ENCODE measurements at places on chromosomes 7 and 10.

- DNase-seq: no peak
Measured at GRCh38 chr7:141590666-141591065, 39.5 kb downstream of the AGK start.

DNA sequence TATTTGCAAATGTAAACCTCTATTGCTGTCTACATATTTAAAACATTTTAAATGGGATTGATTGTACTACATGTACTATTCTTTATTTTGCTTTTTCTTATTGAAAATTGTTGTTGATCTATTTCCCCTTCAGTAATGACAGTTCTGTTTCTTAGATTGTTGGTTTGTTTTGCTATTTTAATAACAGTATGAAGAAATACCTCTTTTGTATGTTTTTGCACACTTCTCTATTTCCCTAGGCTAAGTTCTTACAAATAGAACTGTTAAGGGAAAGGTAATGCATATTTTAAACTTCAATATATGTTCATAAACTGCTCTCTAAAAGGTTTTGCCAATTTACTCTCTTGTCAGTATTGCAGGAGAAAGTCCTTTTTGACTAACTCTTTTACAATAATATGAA is 195.0 kb upstream of the PRPS1L1 start:
- no peak for DNase-seq

DNA sequence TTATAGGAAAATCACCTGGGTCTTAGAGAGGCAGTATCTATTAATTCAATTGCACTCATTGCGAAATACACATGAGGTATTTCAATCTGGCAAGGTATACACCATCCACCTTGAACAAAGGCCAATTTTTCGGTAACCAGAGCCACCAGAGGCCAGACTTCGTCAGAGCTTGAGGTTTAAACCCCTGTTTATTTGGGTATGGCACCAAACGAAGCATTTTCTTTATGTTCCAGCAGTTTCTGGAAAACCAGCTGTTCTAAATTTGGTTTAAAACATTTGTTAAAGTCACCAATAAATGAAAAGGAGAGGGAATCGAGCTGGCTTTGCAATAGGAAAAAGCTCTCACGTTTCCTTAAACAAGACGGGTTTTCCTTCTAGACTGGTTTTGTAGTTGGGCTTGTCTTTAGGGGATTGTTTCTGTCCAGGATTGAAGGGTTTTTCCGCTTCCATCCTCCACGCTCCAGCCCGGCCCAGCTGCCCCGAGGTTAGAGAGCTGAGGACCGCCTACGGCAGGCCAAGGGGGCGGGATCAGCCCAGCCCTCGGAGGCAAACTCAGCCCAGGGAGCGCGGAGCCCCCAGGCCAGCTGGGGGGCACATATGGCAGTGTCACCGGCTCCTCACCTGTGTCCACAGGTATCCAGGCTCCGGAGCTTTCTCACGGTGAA is 539.4 kb upstream of the MGMT start:
- DNase-seq: no peak

GRCh38 chr10:15815242-15815885 is 44.9 kb downstream of the MINDY3 start:
- no peak for DNase-seq

DNA sequence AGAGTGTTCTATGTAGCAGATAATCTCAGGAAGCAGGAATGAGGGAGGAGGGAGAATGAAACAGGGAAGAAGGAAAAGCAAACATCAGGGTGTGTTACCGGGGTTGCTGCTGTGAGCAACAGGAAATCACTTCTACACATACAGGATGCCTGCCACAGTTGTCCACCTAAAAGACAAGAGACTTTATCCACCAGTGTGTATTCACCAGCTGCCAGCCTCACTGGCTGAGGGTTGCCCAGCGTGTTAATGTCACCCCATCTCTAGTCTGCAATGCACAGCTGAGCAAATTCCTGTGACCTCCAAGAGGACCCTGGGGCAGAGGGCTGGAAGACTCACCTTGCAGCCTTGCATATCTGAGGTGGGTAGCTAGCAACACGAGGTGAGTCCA is 183.7 kb downstream of the GPAM start:
- DNase-seq: no peak

GRCh38 chr10:50618624-50619023 is 5.1 kb downstream of the SGMS1 start:
- no peak for DNase-seq

- DNase-seq: no peak
Measured at GRCh38 chr10:126851414-126852108, 53.7 kb upstream of the DOCK1 start.

DNA sequence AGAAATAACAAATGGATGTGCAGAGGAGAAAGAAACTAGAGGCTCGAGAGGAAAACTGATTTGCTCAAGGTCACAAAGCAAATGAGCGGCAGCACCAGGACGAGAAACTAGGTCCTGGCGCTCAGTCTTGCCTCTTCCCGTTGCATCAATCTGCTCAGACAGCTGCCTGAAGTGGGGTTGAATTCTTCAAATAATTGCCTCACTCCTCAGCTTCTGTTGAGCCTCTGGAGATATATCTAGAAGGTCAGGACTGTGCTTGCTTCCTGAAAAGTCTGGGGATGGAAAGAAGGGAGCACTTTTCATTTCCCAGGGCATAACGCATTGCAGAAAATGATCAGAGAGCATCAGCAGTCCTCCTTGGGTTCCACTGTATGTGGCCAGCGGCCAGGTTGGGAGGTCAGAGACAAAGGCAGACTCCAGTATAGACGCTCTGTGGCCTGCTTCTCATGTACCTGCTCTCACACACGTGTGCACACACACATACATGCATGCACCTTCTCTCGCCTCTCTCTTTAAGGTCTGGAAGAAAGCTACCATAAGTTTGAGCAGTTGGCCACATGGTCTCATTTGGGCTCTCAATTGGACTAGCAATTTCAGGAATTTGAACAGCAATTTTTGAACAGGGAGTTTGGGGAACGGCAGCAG is 83.7 kb upstream of the DUSP5 start:
- no peak for DNase-seq

All from HFFc6 (cell line).